ENCODE measurements at places on chromosomes 7 and 10.

DNA sequence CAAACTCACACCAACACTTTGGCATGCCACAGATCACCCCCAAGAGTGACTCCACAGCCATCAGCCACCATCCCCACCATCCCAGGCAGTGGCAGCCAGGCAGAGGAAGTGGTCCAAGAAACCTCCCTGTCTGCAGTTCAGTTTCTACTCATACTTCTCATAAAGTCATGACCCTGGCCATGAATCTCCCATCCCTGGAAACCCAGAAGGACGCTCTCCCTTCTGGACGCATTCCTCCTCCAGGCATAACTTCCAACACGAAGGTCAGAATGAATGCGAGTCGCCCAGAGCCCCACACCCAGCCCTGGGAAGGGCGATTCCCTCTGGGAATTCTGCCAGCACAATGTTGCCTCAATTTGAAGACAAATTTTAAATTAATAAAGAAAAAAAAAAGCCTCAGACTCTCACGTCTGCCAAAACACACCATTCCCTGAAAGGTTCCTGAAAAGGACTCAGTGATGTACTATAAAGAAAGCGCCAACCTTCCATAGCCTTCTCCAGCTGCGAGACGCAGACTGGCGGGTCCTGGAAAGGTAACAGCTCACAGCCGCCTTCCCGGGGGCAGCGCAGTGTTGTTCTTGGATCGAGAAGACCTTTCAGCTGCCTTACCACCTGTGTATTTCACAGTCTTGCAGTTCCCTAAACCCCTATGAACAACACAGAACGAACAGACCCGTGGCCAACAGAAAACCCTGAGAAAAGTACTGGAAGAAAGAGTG, 307.6 kb downstream of the FRMD4A start:
- DNase-seq = no peak

GRCh38 chr10:48649349-48649944, 35.2 kb upstream of the WDFY4 start:
- DNase-seq = no peak

GRCh38 chr10:38043516-38043915, 33.0 kb downstream of the ZNF33A start:
- DNase-seq = no peak

GRCh38 chr7:130418306-130418705, 22.5 kb downstream of the CEP41 start:
- DNase-seq = no peak

DNA sequence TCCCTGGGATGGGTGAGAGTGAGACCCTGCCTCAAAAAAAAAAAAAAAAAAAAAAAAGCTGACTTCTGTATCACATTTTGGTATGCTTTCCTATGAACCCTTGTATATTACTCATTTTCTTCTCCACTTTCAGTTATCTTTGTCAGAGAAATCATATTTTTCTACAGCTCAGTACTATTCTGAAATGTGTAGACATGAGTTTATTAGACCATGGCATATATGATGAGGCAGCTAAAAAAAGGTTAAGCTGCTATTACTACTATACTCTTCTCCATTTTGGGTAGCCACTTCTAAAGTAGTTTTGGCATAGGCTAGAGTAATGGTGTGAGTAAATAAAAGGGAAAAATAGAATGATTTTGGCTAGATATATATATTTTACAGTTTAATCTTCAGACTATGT, 53.4 kb downstream of the MLLT10 start:
- no peak for DNase-seq

GRCh38 chr10:132488231-132488821, 49.3 kb upstream of the INPP5A start:
- DNase-seq = no peak

GRCh38 chr7:18295781-18296423, 199.6 kb upstream of the HDAC9 start:
- no peak for DNase-seq

DNA sequence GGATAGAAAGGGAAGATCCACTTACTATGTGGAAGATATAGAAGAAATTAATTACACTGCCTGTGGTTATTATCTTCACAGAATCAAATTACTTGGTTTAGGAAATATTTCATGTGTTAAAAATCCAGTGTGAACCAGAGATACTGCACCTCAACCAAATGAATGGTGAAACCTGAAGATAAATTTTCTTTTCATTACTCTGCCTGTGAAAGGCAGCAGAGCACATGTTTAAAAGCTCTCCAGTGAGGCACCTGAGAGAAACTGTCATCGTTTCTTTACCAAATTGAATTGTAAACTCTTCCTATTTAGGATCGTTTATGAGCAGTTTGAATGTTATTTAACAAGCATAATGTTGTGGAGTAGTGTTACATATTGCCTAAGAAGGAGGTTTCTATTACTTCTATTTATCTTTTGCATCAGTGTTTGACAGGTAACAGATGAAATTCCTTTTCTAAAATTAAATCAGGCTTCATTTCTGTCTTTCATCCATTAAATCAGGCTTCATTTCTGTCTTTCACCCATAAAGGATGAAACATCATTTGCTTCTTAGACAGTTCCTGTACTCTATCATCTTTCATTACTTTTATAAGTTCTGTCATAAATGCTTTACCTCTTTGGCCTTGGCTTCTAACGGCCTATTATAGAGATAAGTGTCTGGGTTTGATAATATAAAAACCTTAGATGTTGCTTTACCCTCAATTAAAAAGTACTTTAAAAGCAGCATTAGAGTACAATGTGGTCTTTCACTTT, 266.6 kb downstream of the NXPH1 start:
- no peak for DNase-seq

DNA sequence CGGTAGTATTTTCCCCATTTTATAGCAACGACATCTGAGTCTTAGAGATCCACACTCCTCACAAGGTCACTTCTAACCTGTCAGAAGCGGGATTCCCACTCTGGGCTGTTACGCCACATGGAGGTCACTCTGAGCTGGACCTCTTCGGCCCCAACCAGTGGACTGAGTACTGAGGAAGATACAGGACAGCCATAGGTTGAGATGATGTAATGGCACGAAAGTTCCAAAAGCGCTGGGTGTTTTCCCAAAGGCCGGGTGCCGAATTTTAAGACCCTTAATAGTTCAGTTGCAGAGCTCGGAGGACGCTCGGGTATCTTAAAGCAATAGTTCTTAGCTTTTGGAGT, 699 bp downstream of the GHITM start:
- DNase-seq = no peak

GRCh38 chr7:100576384-100576993, 2.8 kb upstream of the SAP25 start:
- no peak for DNase-seq

- no peak for DNase-seq
Measured at GRCh38 chr10:24177636-24178035, 31.3 kb upstream of the KIAA1217 start.

DNA sequence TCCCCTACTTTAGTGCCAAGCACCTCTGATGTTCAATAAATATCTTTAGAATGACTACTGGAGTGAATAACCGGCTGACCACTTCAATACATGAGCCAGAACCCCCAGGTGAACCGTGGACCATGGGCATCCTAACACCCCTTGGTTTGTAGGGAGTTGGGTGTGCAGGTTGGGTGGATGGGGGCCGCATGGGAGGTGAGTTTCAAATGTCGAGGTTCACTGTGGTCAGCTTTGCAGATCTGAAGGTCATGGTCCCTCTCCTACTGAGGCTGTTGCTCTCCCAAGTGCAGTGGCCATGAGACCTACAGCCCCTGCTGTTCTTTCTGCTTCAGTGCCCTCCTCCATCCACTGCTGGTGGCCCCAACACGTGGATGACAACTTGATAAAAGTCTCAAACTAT, 178.0 kb upstream of the MKI67 start:
- DNase-seq = no peak

GRCh38 chr7:152891160-152891621, 131.6 kb downstream of the ACTR3B start:
- DNase-seq = no peak

DNA sequence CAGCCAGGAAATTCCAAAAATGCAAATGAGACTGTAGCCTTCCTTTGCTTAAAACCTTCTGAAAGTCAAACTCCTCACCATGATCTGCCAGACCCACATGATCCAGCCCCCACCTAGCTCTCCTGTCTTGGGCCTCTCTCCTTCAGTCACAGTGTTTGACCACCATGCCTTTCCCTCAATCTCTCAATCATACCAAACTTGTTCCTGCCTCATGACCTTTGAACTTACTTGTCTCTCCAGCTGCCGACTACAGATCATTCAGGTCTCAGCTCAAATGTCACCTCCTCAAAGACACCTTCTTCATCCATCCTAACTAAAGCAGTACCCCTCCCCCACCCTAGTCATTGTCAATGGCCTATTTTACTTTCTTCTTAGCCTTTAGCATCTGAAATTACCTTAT, 9.3 kb upstream of the ADD3 start:
- peak; percentile 43 for DNase-seq

DNA sequence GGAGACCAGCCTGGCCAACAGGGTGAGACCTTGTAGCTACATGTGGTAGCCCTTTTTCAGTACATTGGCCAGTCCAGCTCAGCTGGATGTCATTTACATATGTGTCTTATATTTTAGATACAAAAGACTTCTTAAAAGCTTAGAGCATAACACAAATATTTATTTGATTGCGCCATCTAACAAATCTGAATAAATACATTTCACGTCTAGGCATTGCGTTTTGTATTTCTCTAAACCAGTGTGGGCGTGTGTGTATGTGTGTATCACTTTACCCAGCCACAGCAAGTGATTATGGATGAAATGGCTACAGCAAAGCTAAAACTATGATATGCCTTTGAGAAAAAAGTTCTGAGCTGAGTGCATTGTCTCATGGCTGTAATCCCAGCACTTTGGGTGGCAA, 14.0 kb downstream of the RABGEF1 start:
- no peak for DNase-seq

DNA sequence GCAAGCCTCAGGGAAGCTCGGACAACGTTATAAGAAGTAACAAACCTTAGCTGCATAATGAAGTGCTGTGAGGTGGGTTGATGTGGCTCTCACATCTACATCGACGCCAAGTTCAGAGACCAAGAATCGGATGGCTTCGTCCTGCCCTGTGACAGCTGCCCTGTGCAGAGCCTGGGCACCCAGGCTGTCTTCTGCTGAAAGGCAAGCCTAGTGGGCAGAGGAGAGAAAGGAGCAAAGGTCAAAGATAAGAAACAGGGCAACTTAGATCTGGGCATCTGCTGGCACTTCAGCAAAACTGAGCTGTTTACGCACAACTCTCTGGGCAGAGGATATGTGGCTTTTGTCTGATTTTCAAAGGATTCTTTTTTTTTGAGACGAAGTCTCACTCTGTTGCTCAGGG, 6.7 kb downstream of the ANKRD16 start:
- no peak for DNase-seq

DNA sequence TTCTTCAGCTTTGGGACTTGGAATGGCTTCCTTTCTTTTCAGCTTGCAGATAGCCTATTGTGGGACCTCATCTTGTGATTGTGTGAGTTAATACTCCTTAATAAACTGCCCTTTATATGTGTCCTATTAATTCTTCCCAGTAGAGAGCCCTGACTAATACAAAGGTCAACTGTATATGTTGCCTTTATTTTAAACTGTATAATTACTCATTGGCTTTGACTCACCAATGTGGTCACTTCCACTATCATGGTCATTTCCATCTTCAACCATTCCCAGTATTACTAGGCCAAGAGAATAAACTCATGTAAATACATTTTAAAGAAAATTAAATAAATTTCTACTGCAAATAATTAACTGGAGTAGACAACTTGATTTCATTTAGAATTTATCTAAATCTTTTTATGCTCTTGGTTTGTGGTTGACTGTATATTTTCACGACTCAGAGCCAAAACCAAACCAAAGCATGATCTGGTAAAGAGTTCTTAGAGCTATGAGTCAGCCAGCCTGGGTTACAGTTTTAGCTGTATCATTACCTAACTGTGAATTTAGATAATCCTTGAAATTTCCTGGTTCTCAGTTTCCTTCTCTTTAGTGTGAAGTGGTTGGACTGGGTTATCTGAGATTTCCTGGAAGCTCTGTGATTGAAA, 188.4 kb downstream of the PPP1R3A start:
- no peak for DNase-seq

DNA sequence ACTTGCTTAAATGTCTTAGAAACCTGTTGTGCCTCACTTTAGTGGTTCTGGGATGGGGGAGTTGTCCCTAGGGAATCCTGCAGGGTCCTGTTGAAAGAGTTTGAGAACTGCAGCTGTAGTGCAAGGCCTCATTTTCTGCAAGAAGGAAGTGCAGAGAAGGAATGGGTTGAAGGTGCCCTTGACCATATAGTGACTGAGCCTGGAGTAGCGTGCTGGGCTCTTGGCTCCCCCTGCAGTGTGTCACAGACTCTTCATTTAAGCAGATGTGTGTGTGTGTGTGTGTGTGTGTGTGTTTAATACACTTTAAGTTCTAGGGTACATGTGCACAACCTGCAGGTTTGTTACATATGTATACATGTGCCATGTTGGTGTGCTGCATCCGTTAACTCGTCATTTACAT, 92.2 kb downstream of the GRK5 start:
- no peak for DNase-seq

DNA sequence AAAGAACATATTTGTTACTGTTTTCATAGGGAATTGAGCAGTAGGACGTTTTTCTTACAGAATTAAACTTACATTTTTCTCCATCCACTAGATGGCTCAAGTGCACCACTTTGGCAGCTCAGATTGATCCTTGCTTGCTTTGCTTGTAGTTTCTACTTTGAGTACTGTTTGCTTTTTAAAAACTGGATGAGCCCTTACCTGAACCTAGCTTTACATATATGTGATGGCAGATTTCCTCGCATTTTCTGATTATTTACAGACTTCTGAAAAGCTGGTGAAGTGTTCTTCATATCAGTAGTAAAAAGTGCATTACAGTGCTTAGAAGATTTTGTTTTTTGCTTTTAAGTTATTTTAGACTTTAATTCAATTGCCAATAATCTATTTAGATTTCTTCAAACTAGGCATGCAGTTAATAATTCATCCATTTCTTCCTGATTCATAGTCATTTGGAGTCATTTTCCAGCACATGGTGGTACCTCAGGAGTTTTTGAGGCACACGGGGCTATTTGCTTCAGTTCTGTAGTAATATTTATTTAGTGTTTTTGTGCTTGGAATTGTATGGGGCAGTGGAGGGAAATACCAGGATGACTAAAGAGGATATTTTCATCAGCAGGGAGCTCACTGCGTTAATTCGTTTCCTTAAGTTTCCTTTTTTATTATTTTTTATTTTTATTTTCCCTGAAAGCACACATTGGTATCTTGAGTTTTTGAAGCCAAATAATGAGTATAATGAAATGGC, 57.3 kb downstream of the MAPK8 start:
- DNase-seq = peak; percentile 30

DNA sequence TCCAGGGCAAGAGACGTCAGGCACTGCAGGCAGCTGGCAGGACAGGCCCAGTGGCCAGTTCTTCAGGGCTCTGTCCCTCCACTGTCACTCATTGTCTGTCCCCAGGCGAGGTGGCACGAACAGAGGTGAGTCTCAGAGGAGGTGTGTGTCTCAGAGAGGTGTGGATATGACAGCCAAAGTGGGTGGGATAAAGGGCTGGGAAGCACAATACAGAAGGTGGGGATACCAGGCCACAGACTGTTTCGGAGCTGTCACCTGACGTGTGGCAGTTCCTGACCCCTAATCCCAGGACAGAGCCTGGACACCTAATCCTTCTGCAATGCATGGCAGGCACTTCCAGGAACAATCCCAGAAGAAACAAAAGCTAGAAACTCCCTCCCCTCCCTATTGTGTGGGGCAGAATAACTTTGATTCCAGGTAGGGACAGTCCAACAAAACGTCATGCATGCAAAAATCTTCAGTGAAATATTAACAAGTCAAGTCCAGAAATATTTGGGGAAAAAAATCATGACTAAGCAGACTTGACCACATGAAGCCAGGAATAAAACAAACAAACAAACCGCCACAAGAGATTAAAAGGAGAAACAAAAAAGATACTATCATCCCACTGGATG, 11.6 kb downstream of the KLRG2 start:
- DNase-seq = no peak

Measured in large intestine (tissue), 12 donors.